ENCODE measurements at places on chromosomes 3 and 15.

DNA sequence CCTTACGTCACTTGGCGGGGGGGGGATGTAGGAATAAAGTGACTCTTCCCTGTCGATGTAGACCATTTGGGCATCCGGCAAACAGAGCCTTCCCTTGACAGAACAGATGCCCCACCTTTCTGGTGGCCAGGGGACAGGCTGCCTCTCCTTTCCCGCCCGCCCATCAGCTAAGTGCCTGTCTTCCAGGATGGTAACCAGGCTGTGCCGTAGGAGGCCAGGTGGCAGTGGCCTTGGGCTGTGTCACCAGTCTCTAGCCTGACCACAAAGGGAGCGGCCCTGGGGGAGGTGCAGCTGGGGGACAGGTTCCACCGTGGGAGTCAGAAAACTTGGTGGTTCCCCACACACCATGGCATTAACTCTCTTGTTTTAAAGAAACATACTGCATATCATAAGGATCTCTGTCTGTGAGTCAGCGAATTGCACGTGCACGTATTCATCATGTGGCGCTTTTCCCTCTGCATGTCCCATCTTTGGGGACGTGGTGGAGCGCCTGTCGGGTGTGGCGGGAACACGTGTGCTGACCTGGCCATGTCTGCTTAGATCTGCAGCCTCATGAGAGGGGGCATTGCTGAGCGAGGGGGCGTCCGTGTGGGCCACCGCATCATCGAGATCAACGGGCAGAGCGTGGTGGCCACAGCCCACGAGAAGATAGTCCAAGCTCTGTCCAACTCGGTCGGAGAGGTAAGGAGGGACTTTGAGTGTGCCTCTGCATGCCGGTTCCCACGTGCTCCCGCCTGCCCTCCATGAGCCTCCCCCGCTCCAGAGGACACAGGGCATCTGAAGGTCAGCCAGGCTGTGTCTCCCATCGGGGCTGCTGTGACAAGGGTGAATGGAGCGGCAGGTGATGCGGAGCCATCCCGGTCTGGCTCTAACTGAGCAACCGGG, 156.0 kb downstream of the NSMCE3 start:
- DNase-seq, result no peak

- DNase-seq, result no peak
Observed at GRCh38 chr3:133955892-133956291, 60.2 kb upstream of the RAB6B start.

DNA sequence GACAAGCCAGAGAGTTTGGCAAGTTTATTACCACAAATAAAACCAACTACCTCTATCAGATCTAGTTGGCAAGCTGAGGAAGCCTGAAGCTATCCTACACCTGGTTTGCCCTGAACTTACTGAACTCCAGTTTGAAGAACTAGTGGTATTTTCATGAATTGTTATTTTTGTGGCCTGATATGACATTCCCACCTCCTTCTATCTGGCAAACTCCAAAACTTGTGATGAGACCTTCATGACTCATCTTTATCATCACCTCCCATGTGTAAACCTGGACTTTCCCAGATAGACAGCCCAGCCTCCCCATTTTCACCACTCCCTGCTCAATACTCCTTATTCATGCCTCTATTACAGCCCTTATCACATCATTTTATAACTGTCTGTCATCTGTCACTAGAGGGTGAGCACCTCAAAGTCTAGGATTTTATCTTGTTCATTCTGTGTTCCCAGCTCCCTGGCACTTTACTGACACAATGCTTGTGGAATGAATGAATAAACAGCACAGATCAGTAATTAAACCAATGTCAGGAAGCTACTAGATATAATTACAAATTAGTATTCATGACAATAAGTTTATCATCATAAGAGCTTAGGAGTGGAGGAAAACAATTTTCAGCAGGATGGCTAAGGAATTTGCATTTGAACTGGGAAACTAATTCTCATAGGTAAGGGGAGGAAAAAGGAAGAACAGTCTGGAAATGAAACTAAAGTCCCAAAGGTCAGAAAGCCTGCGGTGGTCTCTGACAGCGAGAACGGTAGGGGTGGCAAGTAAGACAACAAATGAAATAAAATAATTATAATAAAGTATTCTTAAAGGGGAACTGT, 13.2 kb upstream of the TRANK1 start:
- DNase-seq, result no peak

DNA sequence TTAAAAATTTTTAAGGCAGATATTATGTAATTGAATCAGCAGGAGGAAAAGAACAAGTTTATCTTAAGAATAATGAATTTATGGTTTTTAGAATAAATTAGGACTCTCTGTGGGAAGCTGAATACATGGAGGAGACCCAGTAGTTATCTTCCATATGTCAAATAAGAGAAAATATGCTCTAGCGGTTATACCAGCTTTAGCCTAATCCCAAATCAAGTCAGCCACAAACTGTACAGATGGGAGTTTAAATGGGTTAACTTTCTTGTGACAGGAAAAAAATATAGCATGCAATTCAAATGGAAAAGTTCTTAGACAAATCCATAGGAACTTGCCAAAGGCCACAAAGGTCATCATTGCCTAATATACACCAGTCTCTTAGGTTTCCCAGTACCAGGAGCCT, 84.3 kb downstream of the TTBK2 start:
- DNase-seq, result no peak

DNA sequence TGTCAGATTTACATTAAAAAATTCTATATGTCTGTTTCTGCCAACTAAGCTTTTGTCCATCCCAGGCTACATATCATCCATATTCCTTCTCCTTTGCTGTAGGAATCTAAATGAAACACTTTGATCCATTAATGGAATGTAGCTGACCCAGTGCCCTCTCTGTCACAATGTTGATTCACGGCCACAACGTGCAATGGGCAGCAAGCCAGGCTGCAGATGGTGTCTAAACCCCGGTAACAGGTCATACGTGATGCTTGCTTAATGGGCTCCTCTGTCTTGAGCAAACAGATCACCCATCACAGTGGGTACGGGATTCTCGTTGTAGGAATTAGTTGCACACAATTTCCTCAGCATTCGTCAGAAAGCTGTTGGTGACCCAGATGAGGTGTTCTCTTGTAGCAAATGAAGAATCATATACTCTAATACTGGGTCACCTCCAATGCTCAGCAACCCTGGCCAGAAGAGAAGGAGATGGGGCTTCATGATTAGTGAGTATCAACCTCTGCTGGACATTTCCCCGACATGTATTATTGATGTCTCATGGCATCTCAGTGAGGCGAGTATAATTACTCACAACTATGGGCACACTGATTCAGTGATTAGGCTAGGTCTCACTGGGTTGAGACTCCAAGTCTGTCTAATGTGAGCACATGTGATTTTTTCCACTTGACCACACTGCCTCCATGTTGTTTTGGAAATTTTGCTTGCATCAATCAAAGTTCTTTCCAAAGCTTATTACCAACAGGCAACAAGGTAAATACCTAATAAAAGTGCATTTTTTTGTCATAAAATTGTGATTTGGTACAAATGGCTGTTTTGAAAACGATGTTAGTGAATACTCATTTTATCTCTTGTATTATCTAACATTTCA, 12.9 kb upstream of the DCBLD2 start:
- DNase-seq, result no peak

DNA sequence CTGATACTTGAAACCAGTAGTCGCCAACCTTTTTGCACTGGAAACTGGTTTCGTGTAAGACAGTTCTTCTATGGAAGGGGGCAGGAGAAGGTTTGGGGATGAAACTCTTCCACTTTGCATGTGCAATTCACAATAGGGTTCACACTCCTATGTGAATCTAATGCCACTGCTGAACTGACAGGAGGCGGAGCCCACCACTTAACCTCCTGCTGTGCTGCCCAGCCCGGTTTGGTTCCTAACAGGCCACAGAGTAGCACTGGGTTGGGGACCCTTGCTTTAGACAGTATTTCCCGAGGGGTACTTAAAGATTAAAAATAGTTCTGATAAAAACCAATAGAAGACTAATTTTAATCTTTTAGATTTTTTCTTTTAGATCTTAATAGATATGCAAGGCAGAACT, 11.1 kb downstream of the TFG start:
- no peak for DNase-seq

GRCh38 chr3:127158614-127159229, 34.2 kb upstream of the PRR23E start:
- no peak for DNase-seq

GRCh38 chr3:177622520-177622919, 425.2 kb upstream of the TBL1XR1 start:
- DNase-seq, result no peak

DNA sequence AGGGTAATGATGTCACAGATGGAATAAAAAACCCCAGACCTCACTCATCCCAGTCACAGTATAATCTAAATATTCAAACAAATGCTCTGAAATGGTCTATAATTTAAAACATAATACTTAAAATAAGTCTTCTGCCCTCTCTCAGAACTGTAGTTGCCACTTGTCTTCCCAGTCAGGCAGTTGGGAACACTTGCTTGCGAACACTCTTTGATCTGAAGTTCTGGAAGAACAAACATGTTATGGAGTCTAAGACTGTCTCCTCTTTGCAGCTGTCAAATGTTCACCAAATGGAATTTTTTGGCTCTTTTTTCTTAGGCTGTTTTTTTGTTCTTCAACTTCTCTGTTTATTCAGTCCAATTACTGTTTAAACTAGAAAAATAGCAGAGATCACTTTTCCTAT, 711.1 kb upstream of the GOLIM4 start:
- no peak for DNase-seq

DNA sequence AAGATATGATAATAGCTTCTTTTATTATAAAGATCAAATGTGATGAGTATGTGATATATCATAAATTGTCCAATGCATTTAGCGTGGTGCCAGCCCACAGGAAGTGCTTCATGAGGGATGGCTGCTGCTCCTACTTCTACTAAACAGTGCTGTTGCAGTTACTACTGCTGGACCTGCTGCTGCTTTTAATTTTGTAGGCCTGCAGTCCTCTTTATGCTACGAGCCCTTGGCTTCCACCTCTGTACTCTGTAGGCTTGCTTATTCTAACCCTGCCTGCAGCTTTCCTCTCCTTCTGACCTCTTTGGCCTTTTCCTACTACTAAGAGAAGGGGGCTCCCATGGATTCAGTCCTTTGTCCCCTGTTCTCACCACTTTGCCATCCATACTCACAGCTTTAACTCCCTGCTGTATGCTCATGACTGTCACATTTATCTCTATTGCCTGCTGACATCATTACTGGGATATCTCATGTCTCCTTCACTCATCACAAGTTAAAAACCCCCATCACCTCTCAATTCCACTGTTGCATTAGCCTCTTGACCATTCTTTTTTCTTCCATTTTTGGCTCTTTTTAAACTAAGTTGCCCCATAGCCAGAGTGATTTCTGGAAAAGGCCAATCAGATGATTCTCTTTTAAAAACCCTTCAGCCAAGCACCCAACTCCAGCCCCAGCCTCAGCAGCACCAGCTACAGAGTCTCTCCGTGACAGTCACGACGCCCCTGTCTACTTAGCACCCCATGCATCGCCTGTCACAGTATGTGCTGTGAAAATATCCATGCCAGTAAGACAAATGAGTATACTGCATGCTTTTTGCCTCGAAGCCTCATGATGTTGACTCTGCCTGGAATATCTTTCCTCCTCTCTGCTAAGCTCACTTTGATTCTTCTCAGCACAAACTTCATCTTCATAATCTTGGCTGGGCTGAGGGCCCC, 56.3 kb downstream of the PLCL2 start:
- DNase-seq, result no peak

GRCh38 chr3:147793841-147794240, 384.7 kb downstream of the ZIC1 start:
- DNase-seq, result no peak

DNA sequence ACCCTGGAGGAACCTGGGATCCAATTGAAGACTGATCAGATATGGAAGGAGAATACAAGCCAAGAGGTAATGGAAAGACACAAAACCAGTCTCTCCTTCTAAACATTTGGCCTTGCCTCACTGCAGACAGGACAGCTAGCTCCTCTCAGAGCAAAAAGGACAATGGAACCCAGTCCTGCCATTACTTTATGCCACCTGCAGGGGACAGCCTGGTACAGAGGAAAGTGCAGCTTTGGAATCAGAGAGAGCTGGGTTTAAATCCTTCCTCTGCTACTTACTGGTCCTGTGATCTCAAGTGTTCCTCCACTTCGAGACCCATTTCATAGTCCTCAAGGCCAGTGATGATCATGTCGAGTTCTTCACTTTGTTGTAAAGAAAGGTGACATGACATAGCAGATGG, 159.4 kb upstream of the SMAD3 start:
- no peak for DNase-seq

DNA sequence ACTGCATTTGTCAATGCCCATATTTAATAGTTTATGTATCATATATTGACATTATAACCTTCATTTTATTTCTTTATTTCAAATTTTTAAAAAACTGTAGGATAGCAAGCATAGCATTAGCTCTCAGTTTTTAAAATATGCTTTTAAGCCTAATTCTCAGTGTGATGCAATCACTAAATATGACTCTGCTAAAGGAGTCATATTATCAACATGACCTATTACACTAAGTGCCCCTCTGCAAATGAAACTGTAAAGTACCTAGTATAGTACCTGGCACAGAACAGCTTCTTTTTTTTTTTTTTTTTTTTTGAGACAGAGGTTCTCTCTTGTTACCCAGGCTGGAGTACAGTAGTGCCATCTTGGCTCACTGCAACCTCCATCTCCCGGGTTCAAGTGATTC, 179.4 kb upstream of the CGNL1 start:
- DNase-seq, result no peak

DNA sequence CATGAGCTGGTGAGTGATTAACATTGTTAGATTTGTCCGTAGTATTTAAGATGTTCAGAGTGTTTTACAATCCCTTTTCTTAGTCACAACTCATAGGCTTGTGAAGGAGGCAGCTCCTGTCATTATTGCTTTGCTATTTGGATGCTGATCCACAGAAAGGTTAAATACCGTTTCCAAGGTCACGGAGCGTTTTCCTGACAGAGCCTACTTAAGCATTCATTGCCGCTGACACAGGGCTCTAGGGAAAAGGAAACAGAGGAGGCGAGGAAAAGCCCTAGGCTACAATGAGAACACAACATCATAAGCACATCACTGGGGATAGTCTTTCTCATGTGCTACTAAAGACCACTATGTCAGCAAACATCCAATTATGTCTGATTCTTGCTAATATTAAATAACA, 38.5 kb upstream of the CPB1 start:
- no peak for DNase-seq

DNA sequence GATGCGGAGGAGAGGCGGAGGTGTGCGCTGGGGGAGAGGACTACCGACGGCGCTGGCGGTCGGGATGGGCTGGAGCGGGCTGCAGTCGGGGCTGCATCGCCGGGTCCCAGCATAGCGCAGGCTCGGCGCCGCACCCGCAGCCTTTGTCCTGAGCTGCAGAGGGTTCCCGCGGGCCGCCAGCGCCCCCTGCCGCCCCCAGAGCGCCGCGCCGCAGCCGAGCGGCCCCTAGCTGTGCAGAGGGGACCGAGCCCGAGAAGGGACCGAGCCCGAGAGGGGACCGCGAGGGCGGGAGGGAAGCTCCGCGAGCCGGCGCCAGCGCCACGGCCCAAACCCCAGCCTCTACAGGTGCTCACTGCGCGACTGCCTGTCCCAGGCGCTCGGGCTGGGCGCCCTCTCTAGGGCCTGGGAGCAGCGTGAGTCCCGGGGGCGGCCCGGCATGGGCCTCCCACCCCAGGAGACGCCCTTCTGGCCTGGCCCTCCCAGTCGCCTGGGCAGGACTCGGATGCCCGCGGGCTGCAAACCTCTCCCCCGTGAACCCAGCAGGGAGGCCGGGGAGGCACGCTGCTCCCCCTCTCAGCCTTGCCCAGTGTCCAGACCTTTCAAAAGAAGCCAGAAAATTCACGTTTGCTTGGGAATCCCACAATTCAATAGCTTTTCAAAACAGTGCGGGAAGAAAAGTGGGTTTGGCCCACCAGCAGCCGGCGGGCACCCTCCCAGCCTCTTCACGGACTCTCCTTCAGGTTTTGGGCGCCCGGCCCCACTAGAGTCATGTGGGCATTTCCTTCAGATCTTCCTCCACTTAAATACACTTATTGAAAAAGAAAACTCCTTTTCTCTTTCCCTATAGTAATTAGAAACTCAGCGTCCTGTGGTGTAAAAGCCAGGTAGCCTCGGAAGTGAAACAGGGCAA, 134.7 kb downstream of the TPRA1 start:
- peak; percentile 56 for DNase-seq
